A549 treated with CpdA at 1 μM for 4 hours (cell line): ENCODE measurements at places on chromosomes 2 and 18. TPM values are rescaled to one million over a fixed set of nuclear protein-coding genes. Genes with fewer than 3 reads are reported as not detected.

THSD7B gene
- not detected in 5 replicates for total RNA-seq

FRZB gene
- 0.03 TPM in 1 of 5 replicates, not detected in the others for total RNA-seq

LOXL3 gene
- total RNA-seq, result 0.32 to 0.65 TPM (median 0.45 TPM) in 5 replicates

ABCG8 gene
- total RNA-seq, result not detected in 5 replicates

ONECUT2 gene
- 0.35 to 0.67 TPM (median 0.41 TPM) in 5 replicates for total RNA-seq

SEC11C gene
- total RNA-seq, result 51.4 to 68.1 TPM (median 63.9 TPM) in 5 replicates

OTX1 gene
- total RNA-seq, result 2.7 to 4.9 TPM (median 3.5 TPM) in 5 replicates

MRO gene
- total RNA-seq, result 0.10 to 0.27 TPM (median 0.20 TPM) in 4 of 5 replicates, not detected in the other

SPP2 gene
- not detected in 5 replicates for total RNA-seq

ZC3H6 gene
- total RNA-seq, result 0.33 to 0.59 TPM (median 0.44 TPM) in 5 replicates

CCDC150 gene
- total RNA-seq, result 4.9 to 8.0 TPM (median 6.4 TPM) in 5 replicates

SEPTIN10 gene
- 40.9 to 72.2 TPM (median 55.0 TPM) in 5 replicates for total RNA-seq

ARMC9 gene
- 13.4 to 19.0 TPM (median 16.4 TPM) in 5 replicates for total RNA-seq

STON1 gene
- 0.23 to 0.46 TPM (median 0.35 TPM) in 4 of 5 replicates, not detected in the other for total RNA-seq

GALR1 gene
- total RNA-seq, result not detected in 5 replicates

SPC25 gene
- total RNA-seq, result 16.5 to 22.3 TPM (median 19.2 TPM) in 5 replicates

SLC14A1 gene
- total RNA-seq, result 0.05 to 0.26 TPM (median 0.13 TPM) in 3 of 5 replicates, not detected in the others

ITSN2 gene
- 17.2 to 22.0 TPM (median 20.2 TPM) in 5 replicates for total RNA-seq

ITPRID2 gene
- total RNA-seq, result 56.8 to 88.7 TPM (median 67.7 TPM) in 5 replicates

CCDC148 gene
- 0.14 to 0.78 TPM (median 0.39 TPM) in 5 replicates for total RNA-seq

MATN3 gene
- total RNA-seq, result 9.3 to 14.2 TPM (median 12.8 TPM) in 5 replicates

UPP2 gene
- total RNA-seq, result not detected in 5 replicates

EIF4E2 gene
- total RNA-seq, result 89.4 to 249 TPM (median 97.4 TPM) in 5 replicates

FTCDNL1 gene
- 1.8 to 3.1 TPM (median 3.0 TPM) in 5 replicates for total RNA-seq
